Activated T-helper 1 cell treated with Interleukin-2 at 50 U/mL for 16 hours (primary cell): ENCODE measurements at places on chromosomes 7 and 10.

DNA sequence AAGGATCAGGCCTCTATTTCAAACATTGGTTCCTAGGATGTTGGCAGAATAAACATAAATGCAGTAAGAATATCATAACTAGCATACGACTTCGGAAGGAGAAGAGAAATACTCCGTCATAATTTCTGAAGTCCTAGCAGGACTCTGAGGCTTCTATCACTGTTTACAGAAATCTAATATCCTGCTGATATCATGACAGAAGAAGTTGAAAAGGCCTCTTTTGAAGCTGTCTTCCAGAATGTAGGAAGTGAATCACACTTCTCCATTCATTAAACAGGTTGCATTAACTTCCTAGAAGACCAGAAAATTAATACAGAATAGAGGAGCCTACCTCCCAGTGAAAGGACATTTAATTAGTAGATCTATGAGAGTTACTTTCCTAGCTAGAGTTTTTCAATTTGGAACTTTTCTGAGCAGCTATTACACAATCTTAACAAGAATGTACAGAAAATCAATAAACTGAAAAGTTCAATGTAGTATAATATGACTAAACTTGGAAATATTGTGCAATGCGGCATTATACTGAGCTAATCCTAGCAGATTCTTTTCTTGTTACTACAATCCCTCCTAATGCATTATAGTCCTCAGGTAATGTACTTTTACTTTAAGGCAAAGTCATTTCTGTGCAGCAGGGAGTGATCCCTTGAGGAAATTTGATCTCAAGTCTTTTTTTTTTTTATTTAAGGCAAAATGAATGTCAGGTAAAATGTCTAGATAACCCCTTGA, 622.6 kb upstream of the CELF2 start:
- DNase-seq: no peak

DNA sequence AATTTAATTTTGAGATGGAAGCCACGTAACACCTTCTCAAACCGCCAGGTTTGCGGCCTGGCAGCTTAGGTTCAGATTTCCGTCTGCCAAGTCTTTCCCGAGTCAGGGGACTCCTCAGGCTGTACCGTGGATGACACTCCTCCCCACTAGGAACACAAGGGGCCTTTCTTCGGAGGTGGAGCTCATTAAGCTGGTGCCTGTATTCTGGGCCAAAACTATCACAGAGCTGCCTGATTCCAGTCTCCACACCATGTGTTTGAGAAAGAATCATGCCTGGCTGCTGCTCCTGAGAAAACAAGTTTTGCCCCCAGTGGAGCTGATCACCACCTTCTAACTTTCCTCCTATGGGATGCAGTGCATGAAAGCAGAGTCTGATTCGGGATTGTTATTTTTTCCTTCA, 44.8 kb downstream of the TMEM209 start:
- DNase-seq: no peak

DNA sequence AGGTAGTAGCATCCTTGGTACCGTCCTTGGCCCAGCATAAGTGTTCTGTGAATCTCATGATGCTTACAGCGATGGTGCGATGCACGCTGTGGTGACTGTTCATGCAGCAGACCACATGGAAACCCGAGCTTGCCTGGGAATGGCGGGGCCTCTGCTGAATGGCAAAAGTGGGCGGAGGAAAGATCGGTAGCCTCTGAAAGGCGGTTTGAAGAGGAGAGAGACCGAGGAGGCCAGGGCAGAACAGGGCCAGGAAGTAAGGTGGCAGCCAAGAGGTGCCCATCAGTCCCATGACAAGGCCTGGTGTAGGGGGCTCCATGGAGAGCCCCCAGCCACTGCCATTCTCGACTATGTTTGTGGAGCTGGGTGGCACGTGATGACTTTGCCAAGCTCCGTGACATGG, 33.2 kb upstream of the CNPY1 start:
- no peak for DNase-seq

GRCh38 chr7:130838738-130839137, 104.7 kb upstream of the KLF14 start:
- DNase-seq: no peak

- DNase-seq: no peak
Observed at GRCh38 chr10:129810-130209, 5.4 kb upstream of the ZMYND11 start.

- DNase-seq: no peak
Observed at GRCh38 chr7:121953164-121953563, 80.2 kb downstream of the PTPRZ1 start.

- DNase-seq: no peak
Observed at GRCh38 chr10:126838316-126838715, 66.9 kb upstream of the DOCK1 start.

DNA sequence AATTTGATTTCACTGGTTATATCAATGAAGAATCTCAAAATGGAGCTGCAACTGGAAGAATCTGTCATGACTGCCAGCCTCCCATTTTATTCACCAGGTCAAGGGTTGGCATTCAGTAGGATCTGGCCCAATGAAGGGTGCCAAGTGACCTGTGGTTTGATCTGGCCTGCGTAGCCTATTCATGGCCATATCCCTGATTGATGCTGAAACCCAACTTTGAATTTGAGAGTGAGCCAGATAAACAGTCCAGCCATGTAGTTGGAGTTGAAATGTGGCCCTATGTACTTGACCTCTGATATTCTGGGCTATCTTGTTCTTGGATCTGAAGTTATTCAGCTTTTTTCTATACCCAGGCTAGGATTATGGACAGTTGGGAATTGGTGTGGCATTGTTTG, 1.5 kb downstream of the MKLN1 start:
- no peak for DNase-seq

DNA sequence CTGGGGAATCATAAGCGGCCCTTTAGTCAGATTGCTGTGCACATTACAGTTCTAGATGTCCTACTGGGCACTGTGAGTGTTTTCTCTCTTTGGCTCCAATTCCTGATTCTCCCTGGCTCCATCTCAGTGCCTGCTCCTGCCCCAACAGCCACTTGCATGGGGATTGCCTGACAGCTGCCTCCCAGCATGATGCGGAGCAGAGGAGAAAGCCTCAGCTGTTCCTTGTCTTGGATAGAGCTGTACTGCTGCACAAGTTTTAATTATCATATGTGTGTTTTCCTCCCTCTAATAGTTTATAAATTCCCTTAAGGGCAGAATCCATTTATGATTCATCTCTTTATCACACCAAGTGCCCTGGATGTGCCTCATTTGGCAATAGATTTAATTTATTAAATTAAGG, 285.8 kb upstream of the COBL start:
- no peak for DNase-seq

DNA sequence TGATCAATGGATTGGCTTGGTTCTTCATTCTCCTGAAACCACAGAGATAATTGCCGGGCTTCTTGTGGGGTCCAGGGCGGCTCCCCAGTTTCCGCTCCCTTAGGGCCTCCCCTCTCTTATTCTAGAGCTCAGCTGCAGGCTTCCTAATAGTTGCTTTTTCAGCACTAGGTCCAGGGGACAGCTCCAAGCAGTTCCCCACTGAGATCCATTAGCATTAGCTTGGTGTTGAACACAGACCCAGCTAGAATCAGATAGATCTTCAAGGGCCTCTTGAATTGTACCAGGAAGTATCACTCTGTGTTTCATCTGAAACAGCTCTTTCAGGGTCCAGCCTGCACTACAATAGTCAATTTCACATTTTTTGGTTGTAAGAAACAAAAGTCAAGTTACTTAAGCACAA, 238.7 kb downstream of the SEC23IP start:
- no peak for DNase-seq

GRCh38 chr10:69636273-69636575, 6.2 kb downstream of the FAM241B start:
- DNase-seq: no peak

- DNase-seq: no peak
Observed at GRCh38 chr7:52195664-52196063, 839.8 kb upstream of the POM121L12 start.

DNA sequence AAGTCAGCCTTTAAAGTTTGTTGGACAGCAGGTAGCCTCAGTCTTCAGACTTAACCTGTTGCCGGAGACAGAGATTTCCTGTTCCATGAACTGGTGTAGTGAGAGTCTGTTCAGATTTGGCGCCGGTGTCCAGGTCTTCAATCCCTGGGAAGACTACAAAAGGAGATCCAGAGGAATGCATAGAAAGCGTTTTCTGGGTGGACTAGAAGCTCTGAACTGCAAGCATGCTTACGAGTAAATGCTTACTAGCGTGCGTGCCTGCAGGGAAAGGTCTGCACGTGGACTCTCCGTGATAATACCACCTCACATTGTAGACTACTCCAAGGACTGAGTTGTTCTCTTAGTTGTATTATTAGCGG, 878 bp downstream of the GLRX3 start:
- no peak for DNase-seq

DNA sequence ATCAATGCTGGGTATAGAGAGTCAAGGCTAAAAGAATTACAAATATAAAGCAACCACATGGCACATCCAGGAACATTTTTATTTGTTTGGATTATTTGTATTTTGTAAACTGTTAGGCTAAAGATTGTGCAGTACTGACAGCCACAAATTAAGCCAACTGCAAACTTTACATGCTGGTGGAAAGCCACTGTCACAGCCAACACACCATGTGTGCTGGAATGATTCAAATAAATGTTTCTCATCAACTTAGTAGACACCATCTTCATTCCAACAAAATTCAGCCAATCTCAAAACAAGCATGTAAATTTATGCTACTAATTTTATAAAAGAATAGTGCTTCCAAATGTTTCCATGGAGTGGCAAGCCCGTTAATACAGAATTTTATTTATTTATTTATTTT, 211.8 kb downstream of the ELMO1 start:
- DNase-seq: no peak

- DNase-seq: no peak
Observed at GRCh38 chr10:99742254-99742653, 10.2 kb downstream of the CUTC start.

DNA sequence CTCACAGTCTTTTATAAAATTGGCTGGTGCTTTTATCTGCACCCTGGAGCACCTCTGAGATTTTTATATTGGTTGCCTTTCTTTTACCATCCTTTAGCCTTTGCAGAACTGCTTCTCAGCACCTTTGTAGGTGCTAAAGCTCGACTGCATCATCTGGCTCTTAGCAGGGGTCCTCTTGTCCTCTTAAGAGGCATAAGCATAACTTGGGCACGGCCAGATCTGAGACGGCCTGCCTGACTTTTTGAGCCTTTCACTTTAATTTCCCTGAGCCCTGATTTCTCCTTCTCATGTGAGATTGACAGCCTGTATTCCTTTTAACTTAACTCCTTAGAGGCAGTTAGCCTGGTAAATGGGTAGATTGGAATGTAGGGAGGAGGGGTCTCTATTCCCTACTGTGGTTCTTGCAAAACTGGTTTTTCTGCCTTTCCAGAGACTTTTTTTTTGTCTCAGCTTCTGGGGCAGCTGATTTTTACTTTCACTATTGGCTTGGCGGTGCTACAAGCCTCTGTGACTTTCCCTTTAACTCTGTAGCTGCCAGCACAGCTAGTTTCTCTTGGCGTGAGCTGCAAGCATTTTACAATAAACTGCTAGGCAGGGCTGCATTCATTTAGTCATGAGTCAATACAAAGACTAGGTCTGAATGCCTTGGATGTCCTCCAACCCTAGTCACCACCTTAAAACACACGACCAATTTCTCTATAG, 24.0 kb downstream of the ZPBP start:
- DNase-seq: no peak

GRCh38 chr7:46939558-46939957, 642.4 kb downstream of the TNS3 start:
- no peak for DNase-seq

DNA sequence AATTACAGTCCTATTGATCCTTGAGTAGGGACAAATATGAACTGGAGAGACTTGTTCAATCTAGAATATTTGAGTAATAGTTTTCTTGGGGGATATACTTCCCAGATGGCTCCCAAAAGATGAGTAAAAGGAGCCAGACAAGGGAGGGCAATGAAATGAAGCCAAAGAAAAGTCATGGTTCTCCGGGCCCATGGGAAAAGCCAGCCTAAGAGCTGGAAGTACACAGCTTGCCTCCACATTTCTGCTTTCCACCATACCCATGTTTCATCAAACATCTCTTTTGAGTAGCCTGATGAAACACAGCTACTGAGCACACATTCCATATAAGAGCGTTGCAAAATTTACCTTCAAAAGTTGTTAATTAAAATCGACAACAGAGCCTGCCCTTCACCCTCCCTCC, 535.0 kb upstream of the FZD8 start:
- DNase-seq: no peak

DNA sequence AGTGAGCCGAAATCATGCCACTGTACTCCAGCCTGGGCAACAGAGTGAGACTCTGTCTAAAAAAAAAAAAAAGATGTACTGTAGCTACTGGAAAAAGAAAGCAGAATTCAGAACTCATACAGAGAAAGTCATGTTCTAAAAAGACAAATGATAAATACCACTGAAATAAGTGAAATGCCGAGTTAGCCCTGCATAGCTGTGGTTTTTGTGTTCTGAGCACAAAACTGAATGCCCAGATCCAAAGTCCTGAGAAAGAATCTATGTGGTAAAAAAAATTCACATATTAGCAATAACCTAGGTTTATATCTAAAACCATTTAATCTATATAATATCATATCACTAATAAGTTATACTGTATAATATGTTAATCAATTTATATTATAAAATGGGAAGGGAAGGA, 29.3 kb upstream of the HECW1 start:
- no peak for DNase-seq

DNA sequence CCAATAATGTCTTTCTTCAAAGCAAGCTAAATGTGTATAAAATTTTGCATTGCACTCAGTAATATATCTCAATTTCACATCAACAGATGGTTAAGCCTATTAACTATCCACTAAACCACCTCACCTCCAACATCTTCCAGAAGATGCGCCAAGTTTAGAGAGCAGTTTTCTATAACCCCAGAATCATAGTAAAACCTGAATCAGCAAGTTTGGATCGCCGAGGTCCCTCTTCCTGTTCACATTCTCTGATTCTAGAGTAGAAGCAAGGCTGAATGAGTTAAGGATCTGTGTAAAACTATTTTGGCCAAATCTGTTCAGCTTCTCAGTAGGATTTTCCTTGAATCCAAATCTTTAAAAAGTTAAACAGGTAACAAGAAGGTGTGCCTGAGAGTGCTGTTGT, 1.4 kb upstream of the FAM204A start:
- DNase-seq: no peak

DNA sequence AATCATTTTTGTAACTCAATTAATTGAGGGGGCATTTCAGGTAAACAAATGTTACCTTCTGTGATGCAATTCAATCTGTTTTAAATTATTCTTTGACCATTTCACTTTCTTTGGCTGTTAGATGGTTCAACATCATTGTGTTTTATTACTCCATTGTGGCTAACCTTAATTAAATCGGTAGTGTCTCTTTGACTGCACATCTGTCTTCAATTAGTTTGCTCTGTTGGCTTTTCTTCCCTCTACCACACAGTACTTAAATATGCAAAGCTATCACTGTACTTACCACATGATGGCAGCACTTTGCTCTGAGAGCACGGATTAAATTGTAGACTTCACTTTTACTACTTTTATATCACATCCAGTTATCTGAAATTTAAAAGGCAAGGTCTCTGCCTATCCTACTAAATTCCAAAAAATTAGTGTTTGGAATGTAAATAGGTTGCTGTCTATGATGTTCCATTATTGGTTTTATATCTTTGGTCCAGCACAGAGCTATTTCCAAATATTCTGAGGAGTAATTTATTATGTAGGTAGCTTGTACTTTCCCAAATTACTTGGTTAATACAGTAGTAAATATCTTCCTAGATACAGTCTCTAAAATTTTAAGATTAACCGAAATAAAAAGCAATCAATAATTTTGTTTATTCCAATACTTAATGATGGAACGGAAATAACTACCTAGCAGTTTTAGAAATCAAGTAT, 352.0 kb downstream of the PCLO start:
- no peak for DNase-seq
